ENCODE measurements at places on chromosomes 5 and 9.

DNA sequence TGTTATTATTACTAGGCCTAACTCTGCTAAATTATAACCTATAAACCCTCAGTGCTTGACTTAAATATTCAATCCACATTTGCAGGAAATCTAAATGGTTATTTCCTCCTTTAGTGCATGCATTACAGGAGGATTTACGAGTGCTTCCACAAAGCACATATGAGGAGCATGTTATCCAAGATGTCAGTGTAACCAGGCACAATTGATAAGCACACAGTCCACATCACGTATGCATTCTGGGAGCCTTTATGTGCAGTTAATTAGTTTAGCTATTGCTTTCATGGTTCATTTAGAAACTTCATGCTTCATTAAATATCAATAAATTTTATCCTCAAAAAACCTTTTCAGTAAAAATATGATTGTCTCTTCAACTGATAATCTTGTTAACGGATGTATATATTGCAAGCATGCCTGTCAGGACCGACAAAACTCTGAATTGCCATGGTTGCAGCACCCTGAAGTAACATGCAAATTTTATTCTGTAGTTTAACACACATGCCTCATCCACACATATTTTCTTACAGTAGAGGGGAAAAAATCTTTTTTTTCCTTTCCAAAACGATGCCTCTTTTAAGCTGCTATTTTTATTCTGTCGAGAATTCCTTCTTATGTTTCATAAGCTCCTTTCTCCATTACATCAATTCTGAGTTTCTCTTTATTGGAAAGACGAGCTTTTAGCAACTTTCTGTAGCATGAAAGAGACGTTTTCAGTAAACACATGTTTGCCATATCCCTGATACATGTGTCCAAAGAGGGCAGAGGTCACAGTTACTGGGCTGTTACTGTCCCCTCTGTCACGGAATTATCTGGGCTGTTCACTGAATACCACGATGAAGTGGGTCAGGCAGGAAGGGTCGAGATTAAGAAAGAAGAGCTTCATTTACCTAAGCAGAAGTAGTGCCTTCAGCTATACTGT lies 142.0 kb downstream of the GLIS3 start:
- DNase-seq: no peak

- no peak for DNase-seq
Observed at GRCh38 chr9:103804077-103804735, 289.9 kb upstream of the SMC2 start.

GRCh38 chr9:35277171-35277520 lies 115.3 kb downstream of the UNC13B start:
- no peak for DNase-seq

DNA sequence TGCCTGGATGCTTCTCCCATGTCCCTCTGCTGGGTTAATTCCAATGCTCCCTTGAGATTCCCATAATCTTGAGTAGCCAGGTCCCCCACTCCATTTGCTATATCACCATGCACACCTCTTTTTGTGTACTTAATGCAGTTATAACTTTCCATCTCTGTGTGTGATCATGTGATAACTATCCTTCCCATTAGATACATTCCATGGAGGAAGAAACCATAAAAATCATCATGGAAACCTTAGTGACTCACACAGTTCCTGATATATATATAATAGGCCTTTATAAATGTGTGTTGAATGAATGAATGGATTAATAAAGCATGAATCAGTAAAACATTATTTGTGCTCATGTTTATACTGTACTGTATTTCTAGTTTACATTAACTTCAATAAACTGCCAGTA lies 104.6 kb downstream of the PCSK5 start:
- no peak for DNase-seq

DNA sequence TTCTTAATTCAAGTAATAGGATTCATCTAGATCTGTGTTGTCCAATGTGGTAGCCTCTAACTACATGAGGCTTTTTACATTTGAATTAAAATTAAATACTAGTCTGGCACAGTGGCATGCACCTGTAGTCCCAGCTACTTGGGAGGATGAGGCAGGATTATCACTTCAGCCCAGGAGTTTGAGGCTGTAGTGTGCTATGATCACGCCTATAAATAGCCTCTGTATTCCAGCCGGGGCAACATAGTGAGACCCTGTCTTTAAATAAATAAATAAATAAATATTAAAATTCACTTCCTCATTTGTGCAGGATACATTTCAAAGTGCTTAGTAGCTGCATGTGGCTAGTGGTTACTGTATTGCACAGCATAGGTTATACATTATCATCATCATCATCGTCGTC lies 91.8 kb downstream of the UBE2R2 start:
- DNase-seq: no peak

- DNase-seq: no peak
Observed at GRCh38 chr5:103218164-103218563, 40.4 kb upstream of the MACIR start.

GRCh38 chr9:21210311-21210710 lies 3.4 kb upstream of the IFNA10 start:
- DNase-seq: no peak

GRCh38 chr9:127910613-127911205 lies 6.1 kb downstream of the ST6GALNAC4 start:
- peak; percentile 45 for DNase-seq

GRCh38 chr9:89821081-89821480 lies 216.3 kb downstream of the GADD45G start:
- no peak for DNase-seq

GRCh38 chr9:90979639-90980038 lies 178.0 kb downstream of the SYK start:
- no peak for DNase-seq

- DNase-seq: no peak
Observed at GRCh38 chr5:74651710-74652109, 11.2 kb upstream of the ENC1 start.

GRCh38 chr5:146716636-146717035 lies 161.9 kb downstream of the PPP2R2B start:
- DNase-seq: no peak

DNA sequence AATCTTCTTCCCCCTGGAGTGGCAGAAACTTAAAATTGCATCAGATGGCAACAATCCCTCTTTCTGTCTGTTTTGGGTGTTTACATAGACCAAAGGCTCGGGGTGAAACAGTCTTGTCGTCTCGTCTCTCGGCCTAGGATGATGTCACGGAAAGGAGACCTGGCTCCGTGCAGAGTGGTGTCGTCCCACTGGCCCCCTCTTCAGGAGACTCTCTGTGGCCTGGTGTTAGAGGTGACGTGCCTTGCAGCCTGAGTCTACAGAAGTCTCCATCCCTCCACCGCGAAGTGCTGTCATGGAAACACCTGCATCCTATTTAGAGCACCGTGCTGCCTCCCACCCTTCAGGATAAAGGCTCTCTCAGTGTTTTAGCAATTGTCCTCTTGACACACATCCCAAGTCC lies 409.7 kb downstream of the IRX1 start:
- DNase-seq: no peak

- no peak for DNase-seq
Observed at GRCh38 chr9:130242270-130243014, 23.1 kb upstream of the HMCN2 start.

DNA sequence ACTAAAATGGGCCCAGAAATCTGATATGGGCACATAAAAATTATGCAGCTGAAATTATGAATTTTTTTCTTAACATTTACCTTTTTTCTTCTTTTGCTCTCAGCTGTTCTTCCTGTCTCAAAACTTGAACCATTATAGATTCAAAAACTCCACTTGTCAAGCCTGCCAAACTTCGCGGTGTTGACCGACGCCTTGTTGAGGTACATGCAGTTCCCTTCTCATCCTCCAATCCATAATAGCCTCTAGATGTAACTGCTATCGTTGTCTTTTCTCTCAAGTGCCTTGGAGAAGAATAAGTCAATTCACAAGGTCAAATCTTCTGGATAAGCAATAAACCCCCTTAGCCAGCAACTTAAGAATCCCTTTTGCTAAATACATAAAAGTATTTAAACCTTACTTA lies 27.2 kb downstream of the RANBP6 start:
- no peak for DNase-seq

GRCh38 chr9:13975611-13976290 lies 338.2 kb downstream of the NFIB start:
- DNase-seq: no peak

All from CD4-positive, alpha-beta T cell treated with Interferon alpha-2 for 1 hour (primary cell).